ENCODE measurements at places on chromosomes 12 and 14.

DNA sequence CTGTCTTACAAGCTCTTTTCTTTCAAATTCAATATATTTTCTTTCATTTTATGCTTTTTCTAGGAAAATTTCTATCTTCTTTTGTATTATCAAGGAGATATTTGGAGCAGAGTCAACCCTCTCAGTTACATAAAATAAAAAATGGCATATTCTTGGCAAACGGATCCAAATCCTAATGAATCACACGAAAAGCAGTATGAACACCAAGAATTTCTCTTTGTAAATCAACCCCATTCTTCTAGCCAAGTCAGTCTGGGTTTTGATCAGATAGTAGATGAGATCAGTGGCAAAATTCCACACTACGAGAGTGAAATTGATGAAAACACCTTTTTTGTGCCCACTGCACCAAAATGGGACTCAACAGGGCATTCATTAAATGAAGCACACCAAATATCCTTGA is 20.6 kb downstream of the PIK3C2G start:
- no peak for DNase-seq

DNA sequence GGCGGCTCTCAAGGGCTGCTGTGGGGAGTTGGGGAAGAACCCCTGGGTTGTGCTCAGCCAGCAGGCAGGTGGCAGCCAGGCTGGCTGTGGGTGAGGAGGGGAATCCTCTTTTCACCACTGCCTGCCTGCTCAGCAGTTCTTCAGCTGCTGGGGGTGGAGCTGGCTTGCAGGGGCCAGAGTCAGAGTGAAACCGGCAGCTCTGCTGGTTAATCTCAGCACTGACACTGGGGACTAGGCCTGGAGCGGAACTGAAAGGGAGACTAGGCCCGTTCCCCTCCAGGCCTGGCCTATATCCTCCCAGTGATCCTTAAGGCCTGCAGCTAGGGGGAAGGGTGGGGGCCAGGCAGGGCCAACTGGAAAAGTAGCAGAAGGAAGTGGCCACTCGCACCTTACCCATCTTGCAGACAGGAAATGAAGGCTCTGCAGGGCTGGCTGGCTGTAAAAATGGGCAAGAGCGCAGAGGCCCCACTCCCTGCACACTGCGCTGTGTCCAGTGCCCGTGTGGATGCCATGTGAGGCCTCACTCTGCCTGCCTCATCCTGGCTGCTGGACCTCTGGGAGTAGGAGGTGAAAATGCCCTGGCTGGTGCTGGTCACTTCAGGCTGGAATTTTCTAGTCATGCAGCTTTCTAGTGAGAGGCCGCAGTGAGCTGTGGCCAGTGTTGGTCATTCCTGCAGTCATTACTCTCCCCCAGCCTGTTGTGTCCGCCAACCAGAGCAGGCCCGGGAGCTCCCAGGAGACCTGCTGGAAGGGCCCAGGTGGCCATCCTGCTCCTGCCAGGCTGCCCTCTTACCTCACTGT is 39.4 kb downstream of the SH2B3 start:
- DNase-seq, result peak; percentile 71

GRCh38 chr14:81401420-81402122 is 1.4 kb upstream of the STON2 start:
- DNase-seq, result no peak

- DNase-seq, result no peak
These were observed 104.2 kb upstream of the MAP1LC3B2 start for GRCh38 chr12:116454950-116455447.

DNA sequence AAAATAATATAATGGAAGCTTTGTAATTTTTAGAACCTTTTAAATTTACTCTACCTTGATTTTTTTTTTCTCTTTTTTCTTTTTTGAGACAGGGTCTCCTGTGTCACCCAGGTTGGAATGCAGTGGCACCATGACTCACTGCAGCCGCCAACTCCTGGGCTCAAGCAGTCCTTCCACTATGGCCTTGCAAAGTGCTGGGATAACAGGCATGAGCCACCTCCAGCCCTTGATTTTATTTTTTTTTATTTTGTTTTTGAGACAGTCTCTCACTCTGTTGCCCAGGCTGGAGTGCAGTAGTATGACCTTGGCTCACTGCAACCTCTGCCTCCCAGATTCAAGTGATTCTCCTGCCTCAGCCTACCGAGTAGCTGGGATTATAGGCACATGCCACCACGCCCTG is 65.3 kb upstream of the TRAF3 start:
- DNase-seq, result no peak

DNA sequence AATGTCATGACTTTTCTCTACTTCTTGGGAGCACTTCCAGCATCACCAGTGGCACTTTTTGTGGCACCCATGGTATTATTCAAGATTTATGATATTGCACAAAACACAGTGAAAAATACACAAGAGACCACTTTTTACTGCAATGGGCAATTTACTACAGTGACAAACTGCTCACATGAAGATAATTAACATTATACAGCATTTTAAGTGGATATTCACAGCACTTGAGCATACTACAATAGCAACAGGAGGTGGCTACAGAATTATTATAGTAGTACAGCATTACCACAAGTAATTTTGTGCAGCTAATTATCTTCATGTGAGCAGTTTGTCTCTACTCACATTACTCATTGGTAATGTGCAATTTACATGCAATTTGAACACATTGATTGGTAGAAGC is 18.3 kb downstream of the IL26 start:
- DNase-seq, result no peak

DNA sequence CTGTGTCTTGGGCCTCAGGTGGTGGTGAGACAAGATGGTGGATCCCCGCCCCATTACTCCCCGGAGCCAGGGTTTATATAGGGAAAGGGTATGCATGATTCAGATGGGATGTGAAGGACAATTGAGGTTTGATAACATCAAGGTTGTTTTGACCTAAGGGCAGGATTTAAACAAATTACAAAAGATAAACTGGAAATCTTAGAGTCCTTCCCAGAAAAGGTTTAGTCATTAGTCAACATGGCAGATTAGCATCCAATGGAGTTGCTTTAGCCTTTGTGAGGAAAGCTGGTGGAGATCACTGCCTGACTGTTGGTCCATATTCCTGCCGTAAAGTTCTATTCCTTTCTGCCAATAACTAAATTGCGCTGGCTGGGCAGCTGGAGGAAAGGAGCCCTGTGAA is 15.6 kb upstream of the FRMD6 start:
- no peak for DNase-seq

DNA sequence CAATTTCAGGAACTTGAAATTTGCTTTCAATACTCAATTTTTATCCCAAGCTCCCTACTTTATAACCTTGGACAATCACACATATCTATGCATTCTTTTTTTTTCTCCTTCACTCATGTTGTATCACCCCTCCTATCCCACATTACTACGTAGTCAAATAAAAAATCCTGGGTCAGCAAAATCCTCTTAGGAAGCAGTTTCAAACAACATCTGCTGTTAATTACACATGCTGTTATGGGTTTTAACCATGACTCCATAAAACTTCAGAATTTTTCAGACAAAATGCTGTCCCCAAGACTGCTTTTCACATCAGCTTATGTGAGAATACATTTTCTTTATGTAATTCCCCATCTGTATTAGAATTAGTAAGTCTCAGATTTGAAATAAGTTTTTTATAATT is 61.7 kb downstream of the LRFN5 start:
- DNase-seq, result no peak

DNA sequence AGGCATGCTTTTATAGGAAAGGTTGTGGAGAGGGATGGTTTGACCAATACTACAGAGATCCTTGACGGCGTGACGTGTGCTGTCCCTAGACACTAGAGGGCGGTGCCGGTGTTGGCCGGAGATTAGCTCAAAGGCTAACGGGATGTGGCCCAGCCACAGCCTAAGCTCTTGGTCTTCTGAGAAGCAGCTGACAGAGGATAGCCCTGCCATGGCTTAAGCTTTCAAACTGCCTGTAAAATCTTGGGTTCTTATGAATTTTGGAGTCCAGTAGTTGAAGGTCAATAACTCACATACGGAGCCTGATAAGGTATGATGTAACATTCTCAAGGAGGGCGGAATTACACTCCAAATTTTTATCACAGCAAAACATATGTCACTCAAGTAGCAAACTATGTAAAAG is 515.7 kb upstream of the ATXN7L3B start:
- DNase-seq, result no peak

- DNase-seq, result no peak
These were observed 44.5 kb downstream of the RERGL start for GRCh38 chr12:18045446-18045992.

Measured in stimulated activated CD4-positive, alpha-beta T cell treated with anti-CD3 and anti-CD28 coated beads, Interleukin-2, amount 100 ng/mL, for 4 hours (primary cell).